Thyroid gland (tissue), 4 donors: ENCODE measurements at places on chromosomes 16 and 17. TPM values are rescaled to one million over a fixed set of nuclear protein-coding genes. Genes with fewer than 3 reads are reported as not detected.

DNA sequence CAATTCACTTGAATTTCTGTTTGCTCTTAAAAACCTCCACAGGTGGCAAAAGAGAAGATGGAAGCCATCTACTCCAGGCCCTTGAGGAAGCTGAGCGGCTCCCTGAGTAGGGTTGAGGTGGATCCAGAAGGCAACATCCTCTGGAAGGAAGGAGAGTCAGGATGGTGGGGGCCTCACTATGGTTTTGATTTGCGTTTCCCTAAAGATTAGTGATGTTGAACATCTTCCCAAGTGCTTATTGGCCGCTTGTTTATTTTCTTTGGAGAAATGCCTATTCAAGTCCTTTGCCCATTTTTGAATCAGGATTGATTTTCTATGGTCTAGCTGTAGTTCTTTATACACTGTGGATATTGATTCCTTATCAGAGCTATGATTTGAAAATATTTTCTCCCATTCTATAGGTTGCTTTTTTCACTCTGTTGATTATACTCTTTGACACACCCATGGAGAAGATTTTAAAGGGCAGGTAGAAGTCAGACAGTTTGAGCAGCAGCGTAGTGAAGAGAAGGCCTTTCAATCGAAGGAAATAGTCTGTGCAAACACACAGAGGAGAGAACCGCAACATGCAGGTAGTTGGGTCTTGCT, 58.6 kb downstream of the WSB1 start:
- no peaks in the 10 kb centered on the region for H3K27me3 ChIP-seq
- H3K27ac ChIP-seq = peak overlapping the region; percentile 91
- no peak overlapping the region for H3K4me3 ChIP-seq
- H3K4me1 ChIP-seq = peaks cover 12% of the 10 kb centered on the region
- no peaks in the 10 kb centered on the region for H3K36me3 ChIP-seq

DNA sequence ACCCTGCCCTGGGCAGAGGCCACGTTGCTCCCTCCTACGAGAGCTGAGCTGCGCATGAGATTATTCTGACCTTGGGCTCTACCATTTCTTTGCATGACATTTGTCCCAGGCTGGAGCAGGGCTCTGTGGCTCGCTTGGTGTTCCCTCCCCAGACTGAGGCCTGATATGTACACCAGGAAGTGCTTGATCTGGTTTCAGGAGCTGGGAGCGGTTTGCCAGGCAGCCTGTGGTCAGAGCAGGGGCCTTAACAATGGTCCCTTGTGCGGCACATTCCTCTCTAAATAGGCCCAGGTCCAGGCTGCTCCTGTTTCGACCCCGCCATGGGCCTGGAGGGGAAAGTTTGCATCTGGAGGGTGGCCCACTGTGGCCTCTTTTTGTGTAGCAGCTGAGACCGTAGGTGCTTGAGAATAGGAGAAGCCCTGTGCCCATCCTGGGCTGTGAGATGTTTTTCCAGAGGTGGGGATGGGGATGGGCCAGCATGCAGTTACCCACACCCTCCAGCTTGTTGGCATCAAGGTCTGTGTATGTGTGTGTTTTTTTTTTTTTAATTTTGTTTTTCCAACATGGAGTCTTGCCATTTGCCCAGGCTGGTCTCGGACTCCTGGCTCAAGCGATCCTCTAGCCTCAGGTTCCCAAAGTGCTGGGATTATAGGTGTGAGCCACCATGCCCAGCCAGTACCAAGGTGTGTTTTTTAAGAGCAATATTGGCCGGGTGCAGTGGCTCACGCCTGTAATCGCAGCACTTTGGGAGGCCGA, 253.9 kb downstream of the SEC14L1 start:
- H3K27ac ChIP-seq = peak overlapping the region; percentile 44
- H3K4me1 ChIP-seq = peaks cover 51% of the 10 kb centered on the region
- no peak for DNase-seq

DNA sequence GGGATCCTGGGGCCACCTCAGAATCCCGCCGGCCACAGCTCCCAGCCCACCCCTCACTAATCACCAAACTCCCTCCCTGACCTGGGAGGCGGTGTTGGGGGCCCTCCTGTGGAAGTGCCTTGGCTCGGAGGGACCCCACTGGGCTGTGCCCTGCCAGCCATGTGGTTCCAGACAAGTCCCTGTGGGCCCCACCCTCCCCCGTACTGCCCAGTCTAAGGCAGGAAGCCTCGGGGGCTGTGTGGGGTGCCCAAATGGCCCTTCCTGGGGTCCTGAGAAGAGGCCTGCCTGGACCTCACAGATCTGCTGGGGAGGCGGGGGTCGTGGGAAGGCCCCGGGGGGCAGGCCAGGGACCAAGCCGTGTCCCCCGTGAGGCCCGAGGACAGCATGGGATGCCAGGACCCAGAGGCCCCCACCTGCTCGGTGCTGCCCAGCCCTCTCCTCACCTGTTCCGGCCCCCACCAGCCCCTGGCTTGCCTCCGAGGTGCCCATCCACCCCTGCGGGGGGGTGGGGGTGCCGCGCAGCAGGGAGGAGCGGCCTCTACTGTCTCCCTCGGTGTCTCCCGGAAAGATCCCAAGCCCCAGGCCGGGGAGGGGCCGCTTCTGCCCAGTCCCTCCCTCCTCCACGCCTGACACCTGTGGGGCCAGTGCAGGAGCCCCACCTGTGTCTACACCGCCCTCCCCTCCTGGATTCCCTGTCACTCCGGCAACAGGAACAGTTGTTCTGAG, 9.3 kb upstream of the KREMEN2 start:
- no peak for DNase-seq
- H3K4me1 ChIP-seq = no peaks in the 10 kb centered on the region
- H3K27me3 ChIP-seq = no peaks in the 10 kb centered on the region
- no peaks in the 10 kb centered on the region for H3K36me3 ChIP-seq
- no peak overlapping the region for H3K27ac ChIP-seq
- no peak overlapping the region for H3K4me3 ChIP-seq

DNA sequence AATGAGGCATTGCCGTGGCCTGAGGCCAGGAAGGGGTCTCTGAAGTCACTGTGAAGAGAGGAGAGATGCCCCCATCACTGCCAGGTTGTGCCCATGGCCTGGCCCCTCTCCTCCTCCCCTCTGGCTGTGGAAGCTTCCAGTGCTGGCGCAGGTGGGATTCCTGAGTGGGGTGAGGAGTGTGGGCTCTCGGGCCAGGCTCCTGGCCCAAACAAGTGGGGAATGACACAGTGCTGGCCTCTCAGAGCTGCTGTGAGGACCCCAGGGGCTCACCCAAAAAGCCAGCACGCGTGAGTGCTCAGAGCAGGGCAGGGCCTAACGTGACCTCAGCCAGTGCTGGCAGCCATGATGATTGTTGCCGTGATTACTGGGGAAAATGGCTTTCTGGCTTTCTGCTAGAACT, 53.5 kb upstream of the MTSS2 start:
- no peaks in the 10 kb centered on the region for H3K4me1 ChIP-seq
- H3K27me3 ChIP-seq = no peaks in the 10 kb centered on the region
- DNase-seq = no peak
- no peak overlapping the region for H3K27ac ChIP-seq
- H3K4me3 ChIP-seq = no peak overlapping the region
- no peaks in the 10 kb centered on the region for H3K36me3 ChIP-seq

DNA sequence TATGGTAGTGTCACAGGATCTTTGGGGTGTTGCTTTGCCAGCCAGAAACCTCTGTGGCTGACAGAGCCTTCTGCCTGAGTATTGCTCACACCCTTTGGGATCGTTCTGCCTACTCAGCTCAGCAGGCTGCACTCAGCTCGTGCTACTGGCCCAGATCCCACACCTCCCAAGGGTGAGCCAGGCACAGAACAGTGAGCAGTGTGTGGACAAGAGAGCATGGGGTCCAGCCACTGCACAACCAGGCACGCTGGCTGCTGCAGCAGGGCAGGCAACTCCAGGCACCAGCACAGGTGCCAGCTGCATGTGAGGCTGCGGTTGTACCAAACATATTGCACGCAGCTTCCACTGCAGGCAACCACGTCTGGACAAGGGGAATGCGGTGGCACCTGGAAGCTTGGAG, 84.9 kb downstream of the CYB561 start:
- no peak overlapping the region for H3K4me3 ChIP-seq
- peaks cover 5% of the 10 kb centered on the region for H3K4me1 ChIP-seq
- no peak overlapping the region for H3K27ac ChIP-seq
- H3K27me3 ChIP-seq = no peaks in the 10 kb centered on the region
- DNase-seq = peak; percentile 31

Gene KRTAP1-5
- not detected for total RNA-seq

GRCh38 chr17:78940708-78941107, 15.5 kb upstream of the TIMP2 start:
- H3K27me3 ChIP-seq = no peaks in the 10 kb centered on the region
- H3K36me3 ChIP-seq = no peaks in the 10 kb centered on the region
- no peak overlapping the region for H3K4me3 ChIP-seq
- H3K4me1 ChIP-seq = no peaks in the 10 kb centered on the region
- H3K27ac ChIP-seq = no peak overlapping the region
- no peak for DNase-seq

- H3K4me1 ChIP-seq = no peaks in the 10 kb centered on the region
- H3K36me3 ChIP-seq = peaks cover 90% of the 10 kb centered on the region
- H3K27ac ChIP-seq = no peak overlapping the region
- no peak overlapping the region for H3K4me3 ChIP-seq
Observed at GRCh38 chr16:1667271-1667670, 10.8 kb upstream of the JPT2 start.

Gene G6PC3
- total RNA-seq = 41.4 TPM

DNA sequence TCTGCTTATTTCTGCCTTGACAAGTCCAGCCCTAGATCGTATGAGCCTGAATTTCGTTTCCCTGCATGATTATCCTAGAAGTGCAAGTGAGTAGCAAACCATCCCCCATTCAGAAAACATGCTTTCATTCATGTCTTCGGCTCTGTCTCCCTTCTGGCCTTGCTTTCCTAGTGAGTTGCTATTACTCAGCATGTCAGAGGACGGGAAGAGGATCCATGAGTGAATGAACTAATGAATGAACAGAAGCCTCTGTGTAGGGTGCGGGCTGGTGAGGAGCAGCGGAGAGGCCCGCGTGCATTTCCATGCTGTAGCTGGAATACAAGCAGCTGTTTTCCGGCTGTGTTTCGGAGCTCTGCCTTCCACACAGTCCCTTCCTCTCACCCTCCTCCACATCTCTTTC, 155.7 kb upstream of the NOL11 start:
- H3K4me3 ChIP-seq = no peak overlapping the region
- H3K36me3 ChIP-seq = no peaks in the 10 kb centered on the region
- no peak overlapping the region for H3K27ac ChIP-seq
- no peaks in the 10 kb centered on the region for H3K4me1 ChIP-seq
- DNase-seq = no peak

DNA sequence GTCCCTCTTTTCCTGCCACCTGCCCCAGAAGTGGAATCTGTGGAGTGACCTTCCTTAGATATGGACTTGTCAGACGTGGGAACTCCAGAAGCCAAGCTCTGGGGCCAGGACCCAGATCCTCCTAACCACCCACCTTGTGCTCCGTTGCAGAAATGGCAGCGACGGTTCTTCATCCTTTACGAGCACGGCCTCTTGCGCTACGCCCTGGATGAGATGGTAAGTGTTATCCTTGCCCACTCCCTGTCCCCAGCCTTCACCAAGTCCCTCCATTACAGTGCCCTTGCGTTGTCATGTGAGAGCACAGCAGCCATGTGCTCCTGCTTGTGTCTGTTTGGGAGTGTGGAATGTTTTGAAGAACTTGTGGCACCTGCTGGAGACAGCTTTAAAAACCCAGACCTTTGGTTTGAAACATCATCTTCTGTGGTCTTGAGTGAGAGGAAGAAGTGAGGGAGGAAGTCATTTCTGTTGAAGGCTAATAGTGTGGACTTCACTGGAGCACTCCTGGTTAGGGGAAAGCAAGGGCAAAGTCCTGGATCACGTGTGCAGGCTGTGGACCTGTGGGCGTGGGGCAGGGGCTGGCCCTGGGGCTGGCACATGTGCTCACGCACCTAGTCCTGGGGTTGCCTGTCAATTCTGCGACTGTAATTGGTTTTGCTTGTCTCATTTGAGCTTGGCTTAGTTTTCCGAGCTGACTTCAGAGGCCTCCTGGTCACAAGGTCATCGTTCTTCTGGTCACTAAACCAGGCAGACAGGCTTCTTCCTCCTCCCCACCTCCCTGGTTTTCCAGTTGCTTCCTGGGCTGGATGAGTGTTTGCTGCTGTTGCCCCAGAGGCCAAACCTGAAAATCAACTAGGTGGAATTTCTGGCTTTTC, 35.8 kb downstream of the MPRIP start:
- DNase-seq = no peak
- H3K36me3 ChIP-seq = peaks cover 4% of the 10 kb centered on the region
- peaks cover 37% of the 10 kb centered on the region for H3K4me1 ChIP-seq
- H3K4me3 ChIP-seq = no peak overlapping the region
- no peak overlapping the region for H3K27ac ChIP-seq
- no peaks in the 10 kb centered on the region for H3K27me3 ChIP-seq

GRCh38 chr17:27631897-27632725, 1.1 kb downstream of the LGALS9 start:
- no peak overlapping the region for H3K4me3 ChIP-seq
- no peaks in the 10 kb centered on the region for H3K27me3 ChIP-seq
- H3K36me3 ChIP-seq = no peaks in the 10 kb centered on the region
- H3K4me1 ChIP-seq = peaks cover 17% of the 10 kb centered on the region
- no peak for DNase-seq

GRCh38 chr17:74249590-74250270, 24.3 kb upstream of the DNAI2 start:
- no peak overlapping the region for H3K4me3 ChIP-seq
- H3K36me3 ChIP-seq = no peaks in the 10 kb centered on the region
- DNase-seq = no peak
- H3K4me1 ChIP-seq = no peaks in the 10 kb centered on the region
- H3K27me3 ChIP-seq = no peaks in the 10 kb centered on the region

Gene NPIPA3
- 1.2 TPM for total RNA-seq

DNA sequence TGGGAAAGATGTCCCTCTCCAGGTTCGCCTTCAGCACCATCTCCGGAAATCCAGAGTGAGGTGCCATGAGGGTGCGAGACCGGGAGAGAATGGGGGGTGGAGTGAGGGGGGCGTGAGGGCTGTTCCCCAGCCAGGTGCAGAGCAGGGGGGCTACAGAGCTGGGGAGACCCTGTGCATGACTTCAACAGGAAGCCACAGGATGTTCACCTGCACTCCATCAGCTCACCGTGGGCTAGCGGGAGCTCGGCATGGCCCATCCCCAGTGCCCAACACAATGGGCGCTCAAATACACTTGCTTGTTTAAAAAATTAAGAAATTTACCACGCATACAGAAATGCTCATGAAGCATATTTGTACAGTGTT, 27.7 kb downstream of the TMEM235 start:
- H3K4me3 ChIP-seq = no peak overlapping the region
- no peaks in the 10 kb centered on the region for H3K36me3 ChIP-seq
- no peaks in the 10 kb centered on the region for H3K27me3 ChIP-seq
- no peak overlapping the region for H3K27ac ChIP-seq

Gene TAT
- total RNA-seq = not detected
